ENCODE measurements at places on chromosomes 11 and 22.

DNA sequence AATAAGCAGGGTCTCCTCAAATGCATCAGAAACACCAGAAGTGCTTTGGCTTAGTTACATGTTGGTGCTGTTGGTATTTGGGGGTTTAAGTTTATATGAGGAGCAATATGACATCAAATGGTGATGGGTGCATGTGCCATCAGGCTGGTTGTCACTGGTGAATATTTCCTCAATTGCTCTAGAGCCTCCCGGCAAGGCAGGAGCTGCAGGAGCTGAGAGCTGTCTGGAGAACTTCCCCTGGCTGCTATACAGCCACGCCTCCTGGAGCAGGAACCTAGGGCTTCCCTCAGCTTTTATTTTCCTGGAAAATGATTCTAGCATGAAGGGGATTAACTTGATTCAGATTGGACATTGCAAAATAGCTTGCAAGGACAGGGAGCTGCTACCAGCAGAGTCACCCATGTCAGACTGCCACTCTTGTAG lies 15.8 kb downstream of the IGLL5 start:
- DNase-seq: no peak

- no peak for DNase-seq
Measured at GRCh38 chr11:35305670-35306382, 113.5 kb downstream of the SLC1A2 start.

GRCh38 chr11:19433367-19433766 lies 192.6 kb upstream of the E2F8 start:
- DNase-seq: no peak

- peak; percentile 82 for DNase-seq
Measured at GRCh38 chr11:1693327-1694063, 3.5 kb upstream of the KRTAP5-6 start.

All from body of pancreas (tissue), 4 donors.